ENCODE measurements at places on chromosomes 5 and 9.
A peak's percentile ranks its signal among the peaks of the same experiment; 100 is the strongest.

GRCh38 chr9:133477992-133478850 lies 678 bp downstream of the SLC2A6 start:
- DNase-seq, result no peak

GRCh38 chr5:87069974-87070608 lies 197.6 kb upstream of the RASA1 start:
- DNase-seq, result peak; percentile 40

DNA sequence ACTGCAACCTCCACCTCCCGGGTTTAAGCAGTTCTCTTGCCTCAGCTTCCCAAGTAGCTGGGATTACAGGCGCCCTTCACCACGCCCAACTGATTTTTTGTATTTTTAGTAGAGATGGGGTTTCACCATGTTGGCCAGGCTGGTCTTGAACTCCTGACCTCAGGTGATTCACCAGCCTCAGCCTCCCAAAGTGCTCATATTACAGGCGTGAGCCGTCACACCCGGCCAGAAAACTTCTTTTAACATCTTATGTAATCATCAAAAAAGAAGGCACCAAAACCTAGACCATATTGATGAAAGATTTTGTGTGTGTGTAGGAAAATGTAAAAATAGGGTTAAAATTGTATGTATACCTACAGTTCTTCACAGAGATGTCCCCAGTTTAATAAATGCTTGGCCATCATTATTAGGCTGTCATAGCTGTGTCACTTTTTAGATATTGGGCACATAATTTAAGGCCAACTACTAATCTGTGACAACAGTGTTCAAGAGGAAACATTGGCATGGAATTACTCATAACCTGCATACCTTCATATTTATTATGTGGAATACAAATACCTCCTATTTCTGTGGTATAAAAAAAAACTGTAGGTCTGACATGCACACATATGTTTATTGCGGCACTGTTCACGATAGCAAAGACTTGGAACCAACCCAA lies 44.4 kb downstream of the RAD50 start:
- DNase-seq, result no peak

DNA sequence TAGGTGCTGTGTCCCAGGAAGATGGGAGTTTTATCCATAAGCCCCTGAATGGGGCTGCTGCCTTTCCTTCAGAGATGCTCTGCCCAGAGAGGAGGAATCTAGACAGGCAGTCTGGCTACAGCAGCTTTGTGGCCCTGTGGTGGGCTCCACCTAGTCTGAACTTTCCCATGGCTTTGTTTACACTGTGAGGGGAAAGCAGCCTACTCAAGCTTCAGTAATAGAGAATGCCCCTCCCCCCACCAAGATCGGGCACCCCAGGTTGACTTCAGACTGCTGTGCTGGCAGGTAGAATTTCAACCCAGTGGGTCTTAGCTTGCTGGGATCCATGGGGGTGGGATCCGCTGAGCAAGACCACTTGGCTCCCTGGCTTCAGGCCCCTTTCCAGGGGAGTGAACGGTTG lies 100.9 kb upstream of the DPYSL3 start:
- no peak for DNase-seq

DNA sequence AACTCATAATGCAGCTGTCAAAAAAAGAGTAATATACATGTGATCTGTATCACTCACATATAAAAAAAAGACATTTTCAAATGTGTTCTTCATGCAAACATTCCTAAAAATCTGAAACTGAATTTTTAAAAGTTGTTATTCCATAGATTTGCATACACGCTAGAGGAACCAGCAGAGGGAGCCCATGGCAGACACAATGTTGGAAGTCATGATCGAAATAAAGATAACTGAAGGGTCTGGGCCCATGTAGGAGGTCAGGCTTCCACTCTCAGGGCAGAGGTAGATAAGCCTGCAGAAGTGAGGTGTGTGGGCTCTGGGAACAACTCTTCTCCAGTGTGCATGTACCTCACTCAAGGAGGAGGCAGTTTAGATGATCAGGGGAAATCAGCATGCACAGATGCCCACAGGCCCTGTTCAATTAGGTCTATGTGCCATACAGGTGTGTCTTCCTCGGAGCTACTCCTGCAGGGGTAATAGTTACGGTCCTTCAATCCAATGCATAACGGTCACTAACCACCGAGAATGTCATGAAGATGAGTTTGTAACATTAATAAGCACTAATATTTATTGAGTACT lies 208.6 kb downstream of the EPB41L4A start:
- DNase-seq, result peak; percentile 9
